ENCODE measurements at places on chromosomes 13 and 19. TPM values are rescaled to one million over a fixed set of nuclear protein-coding genes. Genes with fewer than 3 reads are reported as not detected.
A peak's percentile ranks its signal among the peaks of the same experiment; 100 is the strongest.

DNA sequence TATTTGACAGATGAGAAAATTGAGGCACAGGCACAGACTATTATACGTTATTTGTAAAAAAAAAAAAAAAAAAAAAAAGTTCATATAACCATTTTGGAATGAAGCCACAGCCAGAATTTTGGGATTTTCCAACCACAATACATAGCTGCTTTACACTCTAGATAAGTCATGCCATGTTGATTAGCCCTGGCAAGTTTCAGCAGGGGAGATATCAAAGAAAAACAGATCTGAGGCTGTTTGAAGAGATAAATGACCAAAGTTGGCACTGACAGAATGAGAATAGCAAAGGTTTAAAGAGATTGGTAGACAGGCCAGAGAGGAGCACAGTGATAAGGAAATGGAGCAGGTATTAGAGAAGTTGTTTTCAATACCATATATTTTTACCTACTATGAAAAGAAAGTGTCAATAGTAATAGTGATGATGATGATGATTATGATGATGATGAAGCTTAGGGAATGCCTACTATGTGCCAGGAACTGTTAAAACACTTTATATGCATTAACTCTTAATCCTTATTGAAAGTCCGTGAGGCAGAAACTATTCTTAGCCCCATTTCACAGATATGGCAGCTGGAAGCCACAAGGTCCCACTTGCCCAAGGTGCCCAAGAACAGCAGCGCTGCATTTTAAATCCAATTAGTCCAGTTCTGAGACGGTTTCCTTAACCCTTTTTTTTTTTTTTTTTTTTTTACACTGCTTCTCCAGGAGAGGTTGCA is 105.5 kb downstream of the MBNL2 start:
- peak overlapping the region; percentile 66 for H3K27ac ChIP-seq
- H3K36me3 ChIP-seq = peaks cover 41% of the 10 kb centered on the region
- peak overlapping the region; percentile 11 for H3K4me3 ChIP-seq
- no peak for DNase-seq
- peaks cover 11% of the 10 kb centered on the region for H3K27me3 ChIP-seq

DNA sequence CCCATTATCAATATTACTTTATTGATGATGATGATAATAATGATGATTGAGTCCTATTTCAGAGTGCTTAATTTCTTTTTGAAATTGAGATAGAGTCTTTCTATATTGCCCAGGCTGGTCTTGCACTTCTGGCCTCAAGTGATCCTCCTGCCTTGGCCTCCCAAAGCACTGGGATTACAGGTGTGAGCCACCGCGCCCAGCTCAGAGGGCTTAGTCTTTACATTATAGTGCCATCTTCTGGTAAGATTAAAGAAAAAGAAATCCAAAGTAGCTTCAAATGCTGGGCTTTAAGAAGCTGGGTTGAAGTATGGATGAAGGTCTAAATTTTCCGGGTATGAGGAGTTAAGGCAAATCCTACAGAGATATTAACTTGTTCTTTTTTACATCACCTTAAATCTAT is 3.4 kb upstream of the ZNF333 start:
- peaks cover 3% of the 10 kb centered on the region for H3K27me3 ChIP-seq
- no peaks in the 10 kb centered on the region for H3K36me3 ChIP-seq
- DNase-seq = peak; percentile 4
- no peak overlapping the region for H3K27ac ChIP-seq

GRCh38 chr13:95822303-95822702 is 145.4 kb downstream of the DNAJC3 start:
- H3K4me3 ChIP-seq = no peak overlapping the region
- no peaks in the 10 kb centered on the region for H3K27me3 ChIP-seq
- H3K4me1 ChIP-seq = no peaks in the 10 kb centered on the region
- peaks cover 9% of the 10 kb centered on the region for H3K36me3 ChIP-seq

GRCh38 chr19:11322269-11323024 is 17.0 kb downstream of the RAB3D start:
- H3K4me1 ChIP-seq = peaks cover 19% of the 10 kb centered on the region
- no peak overlapping the region for H3K4me3 ChIP-seq
- H3K36me3 ChIP-seq = no peaks in the 10 kb centered on the region
- H3K27ac ChIP-seq = no peak overlapping the region

GRCh38 chr19:48353677-48354076 is 10.1 kb downstream of the TMEM143 start:
- H3K4me3 ChIP-seq = no peak overlapping the region
- no peak for DNase-seq
- H3K27me3 ChIP-seq = no peaks in the 10 kb centered on the region
- H3K36me3 ChIP-seq = 0 out of 2 replicates have a peak, but pooled peaks cover 4% of the 10 kb centered on the region

GRCh38 chr19:7067716-7068115 is 1.8 kb upstream of the ZNF557 start:
- peak; percentile 36 for DNase-seq
- peaks cover 4% of the 10 kb centered on the region for H3K27me3 ChIP-seq
- H3K27ac ChIP-seq = peak overlapping the region; percentile 13
- peaks cover 6% of the 10 kb centered on the region for H3K36me3 ChIP-seq

DNA sequence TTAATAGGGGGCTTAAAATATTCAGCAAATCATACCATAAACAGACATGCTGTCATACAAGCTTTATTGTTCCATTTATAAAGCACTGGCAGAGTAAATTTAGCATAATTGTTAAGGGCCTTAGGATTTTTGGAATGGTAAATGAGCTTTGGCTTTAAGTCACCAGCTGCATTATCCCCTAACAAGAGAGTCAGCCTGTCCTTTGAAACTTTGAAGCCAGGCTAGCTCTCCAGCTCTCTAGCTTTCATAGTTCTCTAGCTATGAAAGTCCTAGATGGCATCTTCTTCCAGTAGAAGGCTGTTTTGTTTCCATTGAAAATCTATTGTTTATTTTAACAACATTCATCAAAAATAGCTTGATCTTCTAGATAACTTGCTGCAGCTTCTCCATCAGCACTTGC is 420.8 kb upstream of the GPC6 start:
- H3K4me1 ChIP-seq = peaks cover 36% of the 10 kb centered on the region
- H3K4me3 ChIP-seq = peak overlapping the region; percentile 81
- H3K36me3 ChIP-seq = no peaks in the 10 kb centered on the region
- peak overlapping the region; percentile 66 for H3K27ac ChIP-seq

DNA sequence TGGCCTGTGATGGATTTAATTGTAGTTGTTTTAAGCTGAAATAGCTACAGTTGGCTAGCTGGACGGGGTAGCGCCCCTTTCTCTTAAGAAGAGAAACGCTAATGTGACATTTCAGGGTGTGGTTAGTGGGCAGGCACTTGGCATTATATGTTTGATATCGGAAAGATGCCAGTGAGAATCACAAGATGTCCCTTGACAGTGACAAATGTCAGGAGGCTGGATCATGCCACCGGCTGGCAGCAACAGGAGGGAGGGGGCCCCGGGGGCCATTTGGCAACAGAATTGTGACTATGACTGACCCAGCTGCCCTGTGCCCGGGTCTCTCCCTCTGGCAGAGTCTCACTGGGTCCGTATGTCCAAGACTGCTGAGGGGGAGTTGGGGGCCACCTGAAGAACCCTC is 4.7 kb downstream of the DCAF15 start:
- DNase-seq = no peak
- no peaks in the 10 kb centered on the region for H3K27me3 ChIP-seq
- H3K4me3 ChIP-seq = no peak overlapping the region
- H3K27ac ChIP-seq = no peak overlapping the region
- H3K36me3 ChIP-seq = peaks cover 10% of the 10 kb centered on the region
- peaks cover 10% of the 10 kb centered on the region for H3K4me1 ChIP-seq

- peaks cover 89% of the 10 kb centered on the region for H3K4me1 ChIP-seq
- DNase-seq = no peak
- no peak overlapping the region for H3K4me3 ChIP-seq
- H3K36me3 ChIP-seq = no peaks in the 10 kb centered on the region
These were observed 278.7 kb downstream of the KLF5 start for GRCh38 chr13:73337532-73337931.

- no peak overlapping the region for H3K4me3 ChIP-seq
- DNase-seq = peak; percentile 98
- H3K4me1 ChIP-seq = peaks cover 35% of the 10 kb centered on the region
- no peaks in the 10 kb centered on the region for H3K27me3 ChIP-seq
These were observed 8.2 kb upstream of the LATS2 start for GRCh38 chr13:21069561-21070004.

DNA sequence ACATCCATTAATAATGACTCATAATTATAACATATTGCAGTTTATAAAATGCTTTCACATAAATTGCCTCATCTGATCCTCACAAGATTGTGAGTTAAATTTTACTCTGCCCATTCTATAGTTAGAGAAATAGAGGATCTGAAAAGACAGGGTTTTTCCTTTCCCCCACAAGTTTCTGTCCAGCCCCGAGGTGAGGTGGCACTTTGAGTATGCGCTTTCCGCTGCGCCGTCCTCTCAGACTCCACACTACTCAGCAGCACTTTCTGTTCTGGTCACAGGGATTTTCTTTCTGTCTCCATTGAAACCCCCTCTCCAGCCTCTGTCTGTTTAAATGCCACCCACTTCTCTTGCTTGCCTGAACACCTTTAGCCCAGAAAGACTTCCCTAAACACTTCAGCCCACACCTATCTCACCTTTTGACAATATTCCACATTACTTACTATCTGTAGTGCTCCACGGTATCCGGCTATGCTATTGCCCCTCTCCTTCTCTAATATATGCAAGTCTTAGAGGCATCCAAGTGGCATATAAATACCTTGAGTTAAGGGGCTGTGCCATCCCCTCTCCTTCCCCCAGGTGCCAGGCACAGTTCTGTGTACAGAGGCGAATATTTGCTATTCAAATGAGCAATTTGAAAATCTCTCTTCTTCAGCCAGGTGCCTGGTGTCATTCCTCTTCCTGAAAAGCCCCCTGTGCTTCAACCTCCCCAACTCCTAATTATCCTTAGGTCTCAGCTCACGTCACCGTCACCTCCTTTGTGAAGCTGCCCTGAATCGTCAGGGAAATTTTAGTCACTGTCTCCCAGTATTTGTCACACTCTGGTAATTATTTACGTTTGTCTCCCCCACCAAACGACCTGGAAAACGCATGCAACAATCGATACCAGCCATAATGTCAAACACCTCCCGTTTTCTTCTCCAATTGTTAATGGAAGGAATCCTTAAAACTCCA is 268.7 kb downstream of the NHLRC3 start:
- H3K27ac ChIP-seq = no peak overlapping the region
- H3K4me1 ChIP-seq = no peaks in the 10 kb centered on the region
- no peak overlapping the region for H3K4me3 ChIP-seq
- no peak for DNase-seq

DNA sequence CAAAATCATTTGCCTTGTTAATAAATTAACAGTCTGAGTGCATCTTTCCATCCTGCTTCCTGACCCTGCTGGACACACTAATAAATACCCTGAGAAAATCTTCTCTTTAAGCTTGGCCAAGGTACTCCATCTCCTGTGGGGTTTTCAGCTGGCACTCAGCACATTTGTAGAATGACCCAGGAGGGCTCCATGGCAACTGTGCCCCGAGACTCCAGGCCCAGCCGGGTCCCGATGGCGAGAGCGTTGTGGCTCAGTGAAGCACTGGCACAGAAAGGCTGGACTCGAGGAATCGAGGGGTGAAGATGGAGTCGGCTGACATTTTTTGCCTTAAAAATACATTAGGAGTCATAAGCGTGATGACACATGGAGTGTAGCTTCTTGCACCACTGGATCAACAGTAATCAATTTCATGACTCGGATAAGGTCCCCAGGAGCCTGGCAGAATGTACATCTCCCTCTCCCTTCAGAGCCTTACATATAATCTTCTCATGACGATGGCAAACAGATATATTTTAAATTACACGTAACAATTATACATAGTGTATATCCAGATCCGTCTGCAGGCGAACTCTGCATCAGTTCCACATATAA is 85.4 kb downstream of the SLC7A1 start:
- peaks cover 69% of the 10 kb centered on the region for H3K4me1 ChIP-seq
- no peak overlapping the region for H3K4me3 ChIP-seq
- peak overlapping the region; percentile 86 for H3K27ac ChIP-seq
- peaks cover 10% of the 10 kb centered on the region for H3K27me3 ChIP-seq

- H3K27ac ChIP-seq = no peak overlapping the region
- no peaks in the 10 kb centered on the region for H3K27me3 ChIP-seq
- no peaks in the 10 kb centered on the region for H3K36me3 ChIP-seq
These were observed 35.6 kb upstream of the TMTC4 start for GRCh38 chr13:100710176-100710575.

GRCh38 chr19:39237200-39238184 is 7.3 kb downstream of the IFNL3 start:
- H3K27ac ChIP-seq = no peak overlapping the region
- no peaks in the 10 kb centered on the region for H3K36me3 ChIP-seq
- no peak overlapping the region for H3K4me3 ChIP-seq
- peaks cover 6% of the 10 kb centered on the region for H3K4me1 ChIP-seq
- no peak for DNase-seq

- H3K36me3 ChIP-seq = peaks cover 6% of the 10 kb centered on the region
- DNase-seq = no peak
- H3K27ac ChIP-seq = peak overlapping the region; percentile 91
- no peaks in the 10 kb centered on the region for H3K27me3 ChIP-seq
- peaks cover 60% of the 10 kb centered on the region for H3K4me1 ChIP-seq
- peak overlapping the region; percentile 89 for H3K4me3 ChIP-seq
These were observed 545 bp downstream of the NACC1 start for GRCh38 chr19:13118424-13119193.

DNA sequence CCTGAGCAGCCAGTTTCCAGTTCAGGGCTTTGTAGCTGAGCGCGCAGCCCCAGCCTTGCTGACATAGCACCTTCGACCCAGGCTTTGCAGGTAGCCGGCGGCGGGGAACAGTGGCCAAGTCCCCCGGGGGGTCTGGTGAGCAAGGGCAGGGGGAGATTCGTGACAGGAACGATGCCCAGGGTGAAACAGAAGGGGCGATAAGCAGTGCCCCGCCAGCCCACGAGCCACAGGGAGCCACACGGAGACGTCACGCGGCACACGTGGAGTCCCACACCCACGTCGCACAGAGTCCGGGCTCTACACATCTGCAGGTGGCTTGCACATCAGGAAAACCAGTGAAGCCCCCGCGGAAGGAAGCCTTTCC is 127.2 kb downstream of the SOX1 start:
- no peaks in the 10 kb centered on the region for H3K4me1 ChIP-seq
- no peaks in the 10 kb centered on the region for H3K36me3 ChIP-seq
- H3K4me3 ChIP-seq = no peak overlapping the region
- H3K27ac ChIP-seq = no peak overlapping the region
- no peak for DNase-seq
- H3K27me3 ChIP-seq = no peaks in the 10 kb centered on the region

- no peak overlapping the region for H3K27ac ChIP-seq
- H3K4me3 ChIP-seq = no peak overlapping the region
- no peak for DNase-seq
- 0 out of 2 replicates have a peak, but pooled peaks cover 2% of the 10 kb centered on the region for H3K27me3 ChIP-seq
- H3K36me3 ChIP-seq = peaks cover 12% of the 10 kb centered on the region
- H3K4me1 ChIP-seq = peaks cover 42% of the 10 kb centered on the region
These were observed 72.4 kb downstream of the KLF5 start for GRCh38 chr13:73131247-73131646.

- peaks cover 7% of the 10 kb centered on the region for H3K36me3 ChIP-seq
- peaks cover 2% of the 10 kb centered on the region for H3K27me3 ChIP-seq
- H3K4me3 ChIP-seq = no peak overlapping the region
- H3K27ac ChIP-seq = no peak overlapping the region
These were observed 1317.8 kb downstream of the UQCRFS1 start for GRCh38 chr19:27894906-27895754.

GRCh38 chr19:8654591-8655339 is 24.3 kb downstream of the NFILZ start:
- DNase-seq = peak; percentile 8
- H3K4me1 ChIP-seq = no peaks in the 10 kb centered on the region
- H3K27me3 ChIP-seq = peaks cover 24% of the 10 kb centered on the region
- no peak overlapping the region for H3K27ac ChIP-seq
- no peaks in the 10 kb centered on the region for H3K36me3 ChIP-seq

KIR3DL2 gene
- not detected for total RNA-seq

ZNF626 gene
- 2.1 TPM for total RNA-seq

FUT6 gene
- total RNA-seq = not detected

ZNF787 gene
- 28.8 TPM for total RNA-seq

PRX gene
- 0.94 TPM for total RNA-seq

ZNF414 gene
- total RNA-seq = 29.1 TPM

LENG9 gene
- 3.1 TPM for total RNA-seq

CEACAM19 gene
- 2.8 TPM for total RNA-seq

ZNF416 gene
- total RNA-seq = 5.8 TPM

BEST2 gene
- total RNA-seq = 0.09 TPM
